Activated naive CD4-positive, alpha-beta T cell treated with anti-CD3 and anti-CD28 coated beads for 36 hours (primary cell): ENCODE measurements at places on chromosomes 1 and 21. TPM values are rescaled to one million over a fixed set of nuclear protein-coding genes. Genes with fewer than 3 reads are reported as not detected.

LENEP gene
- 0.36 TPM for total RNA-seq

KLF17 gene
- total RNA-seq, result not detected

CDA gene
- not detected for total RNA-seq

CFAP45 gene
- total RNA-seq, result 2.1 TPM

TRMT1L gene
- total RNA-seq, result 26.6 TPM

GRCh38 chr1:10648689-10649516 is 147.5 kb downstream of the CASZ1 start:
- no peak for DNase-seq

DNA sequence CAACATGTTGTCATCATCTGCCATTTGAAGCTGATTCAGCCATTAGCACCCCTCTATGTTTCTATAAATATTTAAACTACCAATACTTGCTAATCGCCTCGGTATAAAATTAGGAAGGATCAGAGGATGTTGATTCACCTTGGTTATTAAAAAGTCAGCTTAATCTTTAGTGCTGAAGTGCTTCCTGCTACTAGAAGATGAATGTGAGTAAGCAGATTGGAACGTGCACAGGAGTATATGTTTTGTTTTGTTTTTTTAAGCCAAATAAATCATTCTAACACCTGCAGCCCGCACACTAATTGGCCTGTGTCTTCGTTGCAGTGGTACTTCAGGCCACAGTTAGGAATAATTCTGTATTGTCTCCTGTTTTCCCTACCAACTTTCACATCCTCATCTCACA is 485.7 kb downstream of the AJAP1 start:
- DNase-seq, result no peak

- DNase-seq, result no peak
These were observed 24.9 kb downstream of the PPT1 start for GRCh38 chr1:40072142-40072541.

DNA sequence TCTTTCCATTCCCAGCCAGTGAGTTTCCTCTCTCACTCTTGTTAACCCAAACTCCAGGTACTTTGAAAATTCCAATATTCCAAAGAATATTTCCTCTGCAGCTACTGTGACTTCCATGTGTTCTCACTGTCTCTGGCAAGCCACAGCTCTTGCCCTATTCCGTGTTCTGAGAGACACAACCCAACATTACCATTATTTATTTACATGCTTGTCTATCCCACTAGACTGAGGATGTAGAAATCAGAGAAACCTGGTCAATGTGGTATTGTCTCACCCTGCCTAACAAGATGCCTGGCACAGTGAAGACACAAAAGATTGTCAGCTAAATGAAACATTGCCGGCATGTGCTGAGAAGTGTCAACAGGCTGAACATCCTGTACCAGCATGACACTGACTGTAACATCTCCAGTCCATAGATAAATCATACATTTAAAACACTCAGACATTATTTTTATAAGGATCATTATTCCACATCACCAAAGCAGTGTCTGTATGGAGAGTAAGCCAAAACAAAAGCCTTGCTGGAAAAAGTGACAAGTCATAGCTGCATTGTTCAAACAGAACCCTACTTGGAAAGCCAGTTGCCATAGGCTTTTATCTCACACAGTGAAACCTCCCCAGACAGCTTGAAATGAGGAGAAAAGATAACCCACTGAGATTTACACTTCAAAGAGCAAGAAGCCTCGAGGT is 72.3 kb downstream of the SIPA1L2 start:
- no peak for DNase-seq

- no peak for DNase-seq
These were observed 4.7 kb upstream of the ITGB2 start for GRCh38 chr21:44925378-44925755.

- no peak for DNase-seq
These were observed 46.0 kb downstream of the OPTC start for GRCh38 chr1:203539831-203540546.
